HFF-Myc (cell line): ENCODE measurements at places on chromosomes 11 and 22.

DNA sequence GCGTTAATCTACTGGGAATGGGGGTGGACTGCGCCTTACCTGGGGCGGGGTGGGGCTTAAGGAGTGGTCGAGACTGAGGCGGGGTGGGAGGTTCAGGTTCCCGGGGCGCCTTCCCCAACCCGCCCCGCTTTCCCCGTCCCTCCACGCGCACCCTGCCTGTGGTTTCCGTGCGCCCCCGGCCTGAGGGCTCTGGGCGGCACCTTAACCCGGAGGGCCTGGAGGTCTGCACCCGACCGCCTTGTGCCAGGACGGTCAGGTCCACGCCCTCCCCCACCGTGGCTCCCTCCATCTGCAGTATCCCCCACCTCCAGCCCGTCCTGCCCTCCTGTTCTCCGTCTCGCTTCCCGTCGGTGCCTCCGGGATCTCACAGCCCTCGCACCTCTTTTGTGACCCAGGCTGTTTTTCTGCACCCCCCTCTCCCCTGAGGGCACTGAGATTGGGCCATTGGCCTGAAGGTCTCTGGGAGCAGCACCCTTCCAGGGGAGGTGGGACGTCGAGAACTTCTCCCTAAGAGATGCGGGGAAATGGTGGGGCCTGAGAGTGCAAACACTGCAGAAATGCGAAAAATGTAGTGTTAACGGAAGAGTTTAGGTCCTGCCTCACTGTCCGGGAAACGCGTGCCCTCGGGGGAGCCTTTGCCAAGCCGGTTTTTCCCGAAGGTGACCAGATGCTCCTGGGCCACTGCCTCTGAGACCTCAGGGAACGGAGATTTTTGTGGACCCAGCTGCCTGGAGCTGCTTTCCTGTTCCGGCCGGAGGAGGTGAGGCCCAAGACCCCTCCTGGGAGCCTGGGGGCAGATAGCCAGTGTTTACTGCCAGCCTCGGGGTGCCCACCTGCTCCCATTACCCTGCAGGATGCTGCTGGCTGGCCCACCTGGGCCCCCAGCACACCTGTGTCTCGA is 1.2 kb upstream of the ASCL2 start:
- DNase-seq: no peak

DNA sequence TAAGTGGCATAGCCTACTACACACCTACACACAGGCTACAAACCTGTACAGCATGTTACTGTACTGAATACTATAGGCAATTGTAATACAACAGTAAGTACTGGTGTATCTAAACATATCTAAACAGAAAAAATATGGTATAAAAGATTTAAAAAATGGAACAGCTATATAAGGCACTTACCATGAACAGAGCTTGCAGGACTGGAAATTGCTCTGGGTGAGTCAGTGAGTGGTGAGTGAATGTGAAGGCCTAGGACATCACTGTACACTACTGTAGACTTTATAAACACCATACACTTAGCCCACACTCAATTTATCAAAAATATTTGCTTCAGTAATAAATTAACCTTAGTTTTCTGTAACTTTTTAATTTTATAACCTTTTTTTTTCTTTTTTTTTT is 24.7 kb downstream of the PAMR1 start:
- no peak for DNase-seq

DNA sequence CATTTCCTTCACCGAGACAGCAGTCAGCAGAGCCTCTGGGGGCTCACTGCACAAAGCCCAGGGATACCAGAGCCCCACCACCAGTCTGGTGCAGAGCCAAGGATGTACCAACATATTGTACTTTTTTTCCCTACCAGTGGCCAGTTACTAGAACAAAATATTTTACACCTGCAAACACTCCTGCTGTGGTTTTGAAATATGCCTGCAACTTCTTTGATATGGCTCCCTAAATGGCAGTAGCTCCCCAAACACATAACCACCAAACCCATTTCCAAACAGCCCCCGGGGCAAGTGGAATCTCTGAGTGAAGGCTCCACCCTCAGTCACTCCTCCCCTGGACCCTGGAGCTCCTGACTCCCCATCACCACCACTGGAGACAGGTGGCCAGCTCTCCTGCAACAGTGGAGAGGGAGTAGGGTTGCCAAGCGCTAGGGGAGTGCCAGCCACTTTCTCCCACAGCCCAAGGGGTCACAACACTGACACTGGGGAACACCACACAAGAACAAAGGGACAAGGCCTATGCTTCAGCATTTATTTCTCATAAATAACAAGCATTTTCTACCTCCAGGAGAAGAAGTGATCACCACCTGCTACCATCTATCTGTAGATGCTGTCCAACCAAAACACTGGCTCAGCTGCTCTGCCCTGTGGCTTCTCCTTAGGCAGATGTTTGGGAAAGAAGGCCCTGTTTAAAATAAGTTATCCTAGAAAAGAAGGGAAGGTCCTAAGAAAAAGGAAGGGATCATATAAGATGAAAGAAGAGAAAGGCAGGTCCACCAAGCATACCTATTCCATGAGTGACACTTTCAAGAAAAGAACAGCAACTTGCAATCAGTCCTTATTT is 15.1 kb downstream of the DGCR2 start:
- DNase-seq: no peak

DNA sequence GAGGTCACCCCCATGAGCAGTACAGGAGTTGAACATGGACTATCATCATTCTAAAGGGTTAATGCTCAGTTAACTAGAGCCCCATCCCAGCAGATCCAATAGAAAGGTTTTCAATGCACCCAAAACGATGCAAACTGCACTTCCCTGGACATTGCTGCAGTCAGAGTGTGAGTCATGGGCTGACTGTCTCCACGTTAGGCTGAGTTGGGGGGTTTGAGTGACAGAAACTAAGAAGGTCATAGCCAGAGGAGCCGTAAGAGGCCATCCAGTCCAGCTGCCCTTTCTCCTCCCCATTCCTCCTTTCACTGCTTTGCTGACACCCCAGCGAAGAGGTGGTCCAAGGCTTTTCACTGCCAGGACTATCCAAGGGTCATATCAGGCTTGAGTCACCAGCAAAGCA is 10.5 kb upstream of the OR2AT4 start:
- DNase-seq: no peak

DNA sequence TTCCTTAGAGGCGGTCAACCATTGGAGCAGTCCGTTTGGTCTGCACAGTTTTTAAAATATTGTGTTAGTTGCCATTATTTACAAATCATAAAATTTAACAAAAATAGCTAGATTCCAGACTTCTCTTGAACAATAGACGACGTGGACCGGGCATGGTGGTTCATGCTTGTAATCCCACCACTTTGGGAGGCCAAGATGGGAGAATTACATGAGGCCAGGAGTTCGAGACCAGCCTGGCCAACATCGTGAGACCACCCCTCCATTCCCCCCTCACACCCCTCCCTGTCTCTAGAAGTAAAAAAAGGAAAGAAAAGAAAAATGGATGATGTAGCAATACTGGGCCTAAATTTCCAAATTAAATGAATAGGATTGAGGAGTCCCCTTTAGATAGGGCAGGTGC is 965 bp downstream of the SLC37A2 start:
- DNase-seq: no peak

DNA sequence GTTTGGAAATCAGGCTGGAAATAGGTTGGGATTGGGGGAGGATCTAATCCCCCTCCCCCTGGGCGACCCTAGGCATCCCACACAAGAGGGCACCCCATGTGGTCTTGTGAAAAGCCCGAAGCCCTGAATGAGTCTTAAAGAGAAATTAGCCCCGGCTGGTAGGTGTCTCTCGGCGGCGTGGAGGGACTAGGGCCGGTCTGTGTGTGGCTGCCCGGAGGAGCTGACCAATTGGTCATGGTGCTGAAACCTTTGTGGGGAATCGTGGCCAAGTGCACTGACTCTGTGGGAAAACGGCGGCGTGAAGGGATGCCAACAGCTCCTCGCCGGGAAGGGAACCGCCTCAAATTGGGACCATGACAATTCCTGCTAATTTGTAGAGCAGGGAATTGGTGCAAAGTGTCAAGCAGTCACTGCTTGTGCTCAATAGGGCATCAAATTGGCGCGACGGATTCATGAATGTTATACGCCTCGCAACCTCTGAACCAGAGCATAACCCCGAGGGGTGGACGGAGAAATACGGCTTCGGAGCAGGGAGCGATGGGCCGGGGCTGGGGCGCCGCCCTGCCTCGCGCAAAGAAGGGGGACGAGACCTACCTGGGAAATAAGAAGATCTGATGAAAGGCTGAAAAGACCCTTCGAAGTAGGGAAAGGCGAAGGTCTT is 1.5 kb downstream of the DBX1 start:
- DNase-seq: peak; percentile 21

GRCh38 chr22:41966607-41967240 is 2.5 kb upstream of the SEPTIN3 start:
- peak; percentile 65 for DNase-seq

GRCh38 chr22:22228421-22228820 is 16.2 kb upstream of the VPREB1 start:
- DNase-seq: no peak

DNA sequence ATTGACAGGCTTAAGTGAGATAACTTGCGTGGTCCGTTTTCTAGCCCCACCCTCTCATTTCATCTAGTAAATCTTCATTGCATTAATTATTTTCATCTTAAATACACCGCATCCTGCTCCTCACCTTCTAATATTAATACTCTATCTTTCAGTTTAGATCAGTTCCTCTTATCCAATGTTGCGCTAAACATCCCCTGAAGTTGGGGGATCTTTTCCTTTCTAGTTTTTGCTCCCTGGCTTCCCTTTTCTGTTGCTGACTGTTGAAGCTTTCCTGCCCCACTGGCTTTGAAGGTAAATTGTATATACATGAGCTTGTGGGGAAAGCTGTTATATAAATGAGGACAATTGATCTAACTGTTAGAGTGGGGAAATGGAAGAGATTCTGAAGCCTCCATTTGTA is 7.2 kb downstream of the CAT start:
- DNase-seq: no peak

DNA sequence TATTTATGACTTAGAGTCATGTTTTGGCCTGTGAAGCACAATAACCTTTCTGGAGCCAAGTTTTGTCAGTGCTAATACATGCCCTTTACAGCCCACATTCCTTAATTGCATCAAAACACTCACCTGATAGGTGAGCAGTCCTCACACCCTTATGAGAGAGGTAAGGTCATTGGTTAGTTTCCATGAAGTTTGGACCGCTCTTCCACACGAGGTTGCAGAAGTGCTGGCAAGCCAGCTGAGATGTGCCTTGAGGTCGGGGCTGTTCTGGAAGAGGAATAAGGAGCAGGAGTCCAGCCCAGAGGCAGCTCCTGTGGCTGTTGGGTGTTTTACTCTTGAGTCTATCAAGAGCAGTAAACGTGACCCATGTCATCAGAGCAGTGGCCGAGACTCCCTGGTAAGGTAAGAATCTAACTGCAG is 76.3 kb downstream of the CYB5R2 start:
- no peak for DNase-seq

- no peak for DNase-seq
These were observed 280.5 kb downstream of the TBC1D22A start for GRCh38 chr22:47042861-47043496.

- DNase-seq: no peak
These were observed 166.8 kb upstream of the SEZ6L start for GRCh38 chr22:26002456-26002855.

GRCh38 chr11:125241104-125241503 is 76.6 kb downstream of the PKNOX2 start:
- DNase-seq: no peak

GRCh38 chr11:57638811-57639320 is 10.8 kb downstream of the YPEL4 start:
- no peak for DNase-seq

GRCh38 chr11:80424012-80424695 is 983.3 kb upstream of the TENM4 start:
- DNase-seq: no peak

DNA sequence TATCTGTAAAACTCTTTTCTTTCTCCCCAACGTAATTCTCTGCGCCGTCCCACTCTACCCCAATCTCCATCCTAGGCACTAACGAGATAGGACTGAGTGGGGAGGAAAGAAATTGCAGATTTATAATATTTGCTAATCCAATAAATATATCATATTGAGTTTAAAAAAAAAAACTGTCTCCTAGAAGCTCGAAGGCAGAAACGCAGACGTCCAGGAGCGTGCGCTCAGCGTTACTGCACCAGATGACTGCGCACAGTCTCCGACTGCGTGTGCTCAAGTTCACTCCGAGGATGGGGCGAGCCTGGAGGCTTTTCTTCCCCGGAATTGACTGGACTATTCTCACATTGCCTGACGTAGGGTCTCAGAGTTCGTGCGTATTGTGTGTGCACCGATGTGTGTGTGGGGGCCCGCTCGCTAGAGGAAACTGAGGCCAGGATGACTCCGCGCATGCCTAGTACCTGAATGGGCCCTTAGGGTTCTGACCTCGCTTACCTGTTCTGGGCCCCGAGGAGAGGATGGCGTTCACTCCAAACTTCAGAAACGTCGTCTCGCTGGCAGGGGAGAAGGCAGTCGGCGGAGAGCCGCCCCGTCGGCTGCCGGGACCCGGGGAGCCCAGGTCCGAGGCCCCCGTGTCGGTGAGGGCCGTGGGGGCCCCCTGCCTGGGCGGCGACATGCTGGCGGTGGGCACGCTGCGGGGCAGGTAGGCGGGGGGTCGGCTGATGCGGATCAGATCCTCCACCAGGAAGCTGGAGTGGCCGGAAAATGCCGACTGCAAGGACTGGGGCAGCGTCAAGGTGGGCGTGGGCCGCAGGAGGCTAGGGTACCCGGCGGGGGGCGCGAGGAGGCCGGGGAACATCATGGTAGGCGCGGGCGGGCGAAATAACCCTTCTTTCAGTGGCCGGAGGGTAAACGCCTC is 551 bp downstream of the DBX1 start:
- no peak for DNase-seq

DNA sequence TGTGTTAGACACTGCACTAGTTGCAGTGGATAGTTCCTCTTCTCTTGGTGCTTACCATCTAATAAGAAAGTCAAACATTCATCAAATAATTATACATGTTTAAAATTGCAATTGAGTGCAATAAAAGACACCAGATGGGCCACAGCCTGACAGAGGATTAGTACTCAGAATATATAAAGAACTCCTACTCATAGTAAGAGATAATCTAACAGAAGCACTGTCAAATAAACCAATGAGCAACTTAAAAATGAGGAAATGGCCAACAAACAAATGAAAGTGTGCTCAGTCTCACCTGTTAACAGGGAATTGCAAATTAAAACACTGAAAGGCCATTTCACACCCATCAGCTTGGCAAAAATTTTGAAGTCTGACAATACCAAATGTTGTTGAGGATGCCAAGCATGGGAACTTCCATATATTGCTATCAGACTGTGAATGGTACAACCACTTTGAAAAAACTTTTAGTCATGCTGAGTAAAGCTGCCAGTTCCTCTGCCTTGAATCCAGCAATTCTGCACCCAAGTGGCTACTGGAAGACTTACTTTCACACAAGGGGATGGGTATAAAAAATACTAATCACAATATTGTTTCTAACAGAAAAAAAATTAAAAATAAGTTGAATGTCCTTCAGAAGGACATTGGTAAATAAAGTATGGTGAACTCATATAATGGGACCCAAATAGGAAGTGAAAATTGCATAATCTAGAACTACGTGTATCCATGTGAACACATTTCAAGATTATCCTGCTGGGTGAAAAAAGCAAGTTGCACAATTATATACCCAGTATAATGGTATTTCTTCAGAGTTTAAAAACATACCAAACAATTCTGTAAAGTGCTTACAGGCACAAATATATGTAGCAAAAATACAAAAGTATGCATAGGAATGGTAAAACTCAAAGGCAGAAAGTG is 41.4 kb upstream of the CREB3L1 start:
- no peak for DNase-seq
